ENCODE measurements at places on chromosomes 6 and 20. TPM values are rescaled to one million over a fixed set of nuclear protein-coding genes. Genes with fewer than 3 reads are reported as not detected.

The XKR7 gene
- total RNA-seq: not detected

- no peaks in the 10 kb centered on the region for H3K4me1 ChIP-seq
- H3K27ac ChIP-seq: no peak overlapping the region
- peaks cover 10% of the 10 kb centered on the region for H3K27me3 ChIP-seq
- no peaks in the 10 kb centered on the region for H3K36me3 ChIP-seq
- DNase-seq: no peak
- no peak overlapping the region for H3K4me3 ChIP-seq
Observed at GRCh38 chr6:166245148-166245547, 63.0 kb downstream of the PRR18 start.

DNA sequence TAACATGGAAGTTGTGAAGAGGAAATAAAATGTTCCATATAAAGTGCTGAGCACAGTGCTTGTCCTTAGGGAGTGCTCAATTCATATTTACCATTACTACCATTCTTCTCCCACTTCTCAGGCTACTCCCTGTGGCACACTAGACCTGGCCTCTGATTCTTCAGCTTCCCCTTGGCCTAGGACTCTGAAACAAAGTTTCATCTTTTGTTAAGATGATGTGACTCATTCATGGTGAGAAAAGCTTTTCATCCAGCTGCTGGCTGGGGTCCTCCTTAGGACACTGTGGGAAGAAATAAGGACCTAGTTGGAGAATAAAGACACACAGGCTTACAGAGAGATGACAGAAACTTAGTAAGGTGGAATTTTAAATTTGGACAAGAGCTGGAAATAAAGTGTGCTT is 314.8 kb downstream of the CDC5L start:
- no peaks in the 10 kb centered on the region for H3K27me3 ChIP-seq
- H3K4me3 ChIP-seq: no peak overlapping the region
- DNase-seq: no peak
- no peaks in the 10 kb centered on the region for H3K36me3 ChIP-seq

- H3K4me1 ChIP-seq: no peaks in the 10 kb centered on the region
- DNase-seq: no peak
- H3K27ac ChIP-seq: no peak overlapping the region
- no peaks in the 10 kb centered on the region for H3K27me3 ChIP-seq
Observed at GRCh38 chr6:34900321-34901031, 11.4 kb downstream of the ANKS1A start.

Measured in sigmoid colon (tissue), 7 donors.